ENCODE measurements at places on chromosomes 12 and 14.

- H3K36me3 ChIP-seq: no peaks in the 10 kb centered on the region
- no peak for DNase-seq
- H3K4me1 ChIP-seq: no peaks in the 10 kb centered on the region
- H3K27ac ChIP-seq: no peak overlapping the region
Measured at GRCh38 chr12:125225641-125226040, 160.4 kb downstream of the AACS start.

- peak within 1 kb of the TSS; percentile 38 for H3K4me3 ChIP-seq
- no peaks in the 10 kb centered on the region for H3K27me3 ChIP-seq
- peaks cover 2% of the 10 kb centered on the region for H3K4me1 ChIP-seq
- no peak within 1 kb of the TSS for H3K27ac ChIP-seq
Measured at GRCh38 chr12:85280165-85280983, at the start of gene ALX1. Gene ALX1, plus strand, starts transcription at chr12:85280220. Its CDS starts 42 bp downstream, at chr12:85280262.

GRCh38 chr12:14384783-14385638 lies 19.5 kb downstream of the ATF7IP start:
- no peak overlapping the region for H3K27ac ChIP-seq
- H3K27me3 ChIP-seq: no peaks in the 10 kb centered on the region
- no peaks in the 10 kb centered on the region for H3K36me3 ChIP-seq
- DNase-seq: peak; percentile 40
- peaks cover 6% of the 10 kb centered on the region for H3K4me1 ChIP-seq

DNA sequence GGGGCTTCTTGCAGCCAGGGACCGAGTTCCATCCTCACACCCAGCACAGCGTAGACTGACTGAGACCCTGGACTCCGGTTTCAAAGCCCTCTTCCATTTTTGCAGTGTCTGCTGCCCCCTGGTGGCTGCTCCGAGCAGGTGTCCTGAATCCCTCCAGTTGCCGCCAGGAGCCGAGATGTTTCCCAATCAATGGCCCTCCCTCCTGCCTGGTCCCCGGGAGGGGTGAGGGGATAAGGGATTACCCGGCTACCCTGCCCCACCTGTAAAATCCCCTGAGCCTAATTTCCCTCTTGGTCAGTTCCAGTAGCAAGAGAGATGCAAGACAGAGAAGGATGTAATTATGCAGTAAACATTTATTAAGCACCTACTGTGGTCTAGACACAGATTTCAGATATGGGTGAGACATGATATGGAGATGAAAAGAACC lies 55.0 kb downstream of the PHETA1 start:
- H3K4me3 ChIP-seq: no peak overlapping the region
- no peaks in the 10 kb centered on the region for H3K36me3 ChIP-seq
- no peaks in the 10 kb centered on the region for H3K27me3 ChIP-seq
- no peaks in the 10 kb centered on the region for H3K4me1 ChIP-seq

DNA sequence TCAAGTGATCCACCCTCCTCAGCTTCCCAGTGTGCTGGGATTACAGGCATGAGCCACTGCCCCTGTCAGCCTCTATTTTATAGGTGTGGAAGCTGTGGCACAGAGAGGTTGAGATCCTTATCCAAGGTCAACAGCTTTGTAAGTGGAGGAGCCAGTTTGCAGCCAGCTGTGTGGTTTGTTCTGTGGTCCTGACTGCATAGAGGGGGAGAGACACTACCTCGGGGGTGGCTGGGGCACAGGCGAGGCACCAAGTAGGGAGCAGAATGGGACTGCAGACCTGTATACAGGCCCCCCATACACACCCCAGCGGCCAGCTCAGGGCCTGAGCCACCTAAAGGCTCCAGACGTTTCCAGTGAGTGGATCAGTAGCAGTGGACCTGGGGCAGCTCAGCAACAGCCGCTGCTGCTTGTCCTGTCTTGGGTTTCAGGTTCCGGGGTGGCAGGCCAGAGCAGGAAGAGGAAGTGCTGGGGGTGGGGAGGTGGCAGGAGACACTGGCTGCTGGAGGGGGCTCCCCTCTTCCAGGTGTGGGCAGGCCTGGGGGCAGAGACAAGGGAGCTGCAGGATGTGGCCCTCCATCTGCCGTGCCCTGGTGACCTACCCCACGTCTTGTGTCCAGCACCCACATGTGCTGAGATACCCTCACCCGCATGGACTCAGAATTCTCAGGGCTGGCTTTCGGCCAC lies 11.0 kb downstream of the ORAI1 start:
- peaks cover 6% of the 10 kb centered on the region for H3K4me1 ChIP-seq
- H3K4me3 ChIP-seq: no peak overlapping the region
- H3K27me3 ChIP-seq: no peaks in the 10 kb centered on the region
- no peak overlapping the region for H3K27ac ChIP-seq

GRCh38 chr12:53967421-53967925 lies 5.5 kb upstream of the HOXC11 start:
- H3K4me1 ChIP-seq: no peaks in the 10 kb centered on the region
- DNase-seq: no peak
- no peaks in the 10 kb centered on the region for H3K36me3 ChIP-seq
- H3K4me3 ChIP-seq: no peak overlapping the region
- no peak overlapping the region for H3K27ac ChIP-seq

GRCh38 chr14:73661872-73662271 lies 17.1 kb downstream of the DNAL1 start:
- no peaks in the 10 kb centered on the region for H3K4me1 ChIP-seq
- no peak overlapping the region for H3K4me3 ChIP-seq
- H3K27me3 ChIP-seq: no peaks in the 10 kb centered on the region
- no peaks in the 10 kb centered on the region for H3K36me3 ChIP-seq
- DNase-seq: no peak

DNA sequence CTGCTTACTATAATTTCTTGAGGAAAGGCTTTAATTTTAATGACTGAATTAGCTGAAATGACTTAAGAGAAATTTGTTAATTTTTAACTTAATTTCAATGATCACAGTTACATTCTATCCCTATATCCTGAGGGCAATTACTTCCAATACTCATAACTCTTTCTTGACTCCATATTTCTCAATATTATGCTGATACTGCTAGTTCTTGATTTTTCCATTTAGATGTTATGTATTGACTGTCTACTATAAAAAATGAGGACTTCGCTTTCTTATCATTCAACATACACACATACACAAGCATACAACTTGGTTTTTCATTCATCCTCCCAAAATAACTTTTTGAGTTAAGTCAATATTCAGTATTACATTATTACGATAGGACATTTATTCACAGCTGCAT lies 176.2 kb downstream of the PHLDA1 start:
- no peak overlapping the region for H3K4me3 ChIP-seq
- H3K27me3 ChIP-seq: no peaks in the 10 kb centered on the region
- no peak overlapping the region for H3K27ac ChIP-seq
- peaks cover 2% of the 10 kb centered on the region for H3K4me1 ChIP-seq

- no peak overlapping the region for H3K27ac ChIP-seq
- no peak overlapping the region for H3K4me3 ChIP-seq
- no peaks in the 10 kb centered on the region for H3K27me3 ChIP-seq
- DNase-seq: no peak
- peaks cover 9% of the 10 kb centered on the region for H3K4me1 ChIP-seq
Measured at GRCh38 chr12:116143909-116144308, 133.6 kb downstream of the MED13L start.

DNA sequence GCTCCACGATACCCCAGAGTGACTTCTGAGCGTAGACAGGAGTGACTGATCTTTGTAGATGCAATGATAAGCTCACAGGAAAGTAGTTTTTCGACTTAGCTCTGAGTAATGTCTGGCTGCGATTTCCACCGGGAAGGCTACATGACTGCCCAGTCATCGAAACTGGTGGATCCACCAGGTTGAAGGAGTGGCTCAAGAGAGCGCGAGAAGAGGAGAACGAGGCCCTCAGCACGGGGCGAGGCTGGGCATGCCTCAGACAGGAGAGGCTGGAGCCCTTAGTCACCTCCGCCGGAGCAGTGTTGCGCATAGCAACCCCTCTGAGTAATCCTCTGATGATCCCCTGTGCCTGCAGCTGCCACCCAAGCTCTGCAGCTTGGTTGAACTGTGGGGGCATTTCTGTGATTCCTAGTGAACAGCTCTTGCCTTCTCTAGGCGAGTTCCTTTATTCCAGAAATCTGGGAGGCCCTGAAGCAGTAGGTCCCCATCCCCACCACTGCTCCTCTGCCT lies 25.6 kb downstream of the ELK3 start:
- H3K36me3 ChIP-seq: no peaks in the 10 kb centered on the region
- no peaks in the 10 kb centered on the region for H3K27me3 ChIP-seq
- no peak overlapping the region for H3K4me3 ChIP-seq
- no peak for DNase-seq
- no peaks in the 10 kb centered on the region for H3K4me1 ChIP-seq
- no peak overlapping the region for H3K27ac ChIP-seq

- no peaks in the 10 kb centered on the region for H3K27me3 ChIP-seq
- DNase-seq: peak; percentile 64
- peaks cover 5% of the 10 kb centered on the region for H3K4me1 ChIP-seq
- H3K27ac ChIP-seq: no peak overlapping the region
- peak overlapping the region; percentile 33 for H3K4me3 ChIP-seq
- no peaks in the 10 kb centered on the region for H3K36me3 ChIP-seq
Measured at GRCh38 chr14:20632831-20633691, 8.4 kb downstream of the OR6S1 start.

GRCh38 chr12:69929125-69929524 lies 104.1 kb downstream of the MYRFL start:
- no peaks in the 10 kb centered on the region for H3K4me1 ChIP-seq
- DNase-seq: no peak
- no peak overlapping the region for H3K4me3 ChIP-seq
- no peaks in the 10 kb centered on the region for H3K36me3 ChIP-seq

- no peak overlapping the region for H3K27ac ChIP-seq
- no peaks in the 10 kb centered on the region for H3K36me3 ChIP-seq
- no peaks in the 10 kb centered on the region for H3K4me1 ChIP-seq
- no peaks in the 10 kb centered on the region for H3K27me3 ChIP-seq
Measured at GRCh38 chr14:81105961-81106360, 114.8 kb downstream of the GTF2A1 start.

DNA sequence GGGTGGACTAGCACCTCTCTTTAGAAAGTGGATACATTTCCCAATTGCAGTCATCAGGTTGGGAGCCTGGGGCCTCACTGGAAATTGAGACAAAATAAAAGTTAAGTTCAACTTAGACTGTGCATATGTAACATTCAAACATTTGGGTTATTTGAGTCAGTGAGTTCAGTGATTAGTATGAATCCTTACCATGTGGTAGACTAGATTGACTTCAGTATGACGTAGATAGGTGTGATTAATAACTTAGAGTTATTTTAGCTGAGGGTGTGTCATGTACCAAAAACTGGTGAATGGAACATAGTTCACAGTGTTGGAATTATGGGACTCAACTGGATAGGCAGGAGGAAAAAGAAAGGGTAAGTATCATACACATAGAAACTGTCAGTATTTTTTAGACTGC lies 8.0 kb upstream of the SSTR1 start:
- H3K4me1 ChIP-seq: no peaks in the 10 kb centered on the region
- H3K4me3 ChIP-seq: no peak overlapping the region
- no peaks in the 10 kb centered on the region for H3K36me3 ChIP-seq
- no peaks in the 10 kb centered on the region for H3K27me3 ChIP-seq
- no peak overlapping the region for H3K27ac ChIP-seq
- no peak for DNase-seq

DNA sequence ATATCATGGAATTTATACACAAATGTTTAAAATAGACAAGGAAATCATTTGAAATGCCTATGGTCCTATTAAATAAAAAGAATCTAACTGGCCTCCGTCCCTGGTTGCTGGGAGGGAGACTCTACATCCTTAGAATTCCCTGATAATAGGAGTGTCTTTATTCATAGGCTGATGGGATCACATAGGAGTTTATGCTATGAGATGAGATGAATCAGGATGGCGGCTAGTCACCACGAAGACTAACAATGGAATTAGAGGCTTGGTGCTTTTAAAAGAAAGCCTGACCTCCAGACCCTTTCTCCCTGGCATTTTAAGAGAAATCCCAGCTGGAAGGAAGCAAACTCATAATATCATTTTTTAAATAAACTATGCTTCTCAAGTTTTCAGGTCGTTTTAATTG lies 69.7 kb downstream of the SEC23A start:
- H3K36me3 ChIP-seq: no peaks in the 10 kb centered on the region
- no peak overlapping the region for H3K4me3 ChIP-seq
- no peaks in the 10 kb centered on the region for H3K27me3 ChIP-seq
- no peak overlapping the region for H3K27ac ChIP-seq
- no peaks in the 10 kb centered on the region for H3K4me1 ChIP-seq
- no peak for DNase-seq

DNA sequence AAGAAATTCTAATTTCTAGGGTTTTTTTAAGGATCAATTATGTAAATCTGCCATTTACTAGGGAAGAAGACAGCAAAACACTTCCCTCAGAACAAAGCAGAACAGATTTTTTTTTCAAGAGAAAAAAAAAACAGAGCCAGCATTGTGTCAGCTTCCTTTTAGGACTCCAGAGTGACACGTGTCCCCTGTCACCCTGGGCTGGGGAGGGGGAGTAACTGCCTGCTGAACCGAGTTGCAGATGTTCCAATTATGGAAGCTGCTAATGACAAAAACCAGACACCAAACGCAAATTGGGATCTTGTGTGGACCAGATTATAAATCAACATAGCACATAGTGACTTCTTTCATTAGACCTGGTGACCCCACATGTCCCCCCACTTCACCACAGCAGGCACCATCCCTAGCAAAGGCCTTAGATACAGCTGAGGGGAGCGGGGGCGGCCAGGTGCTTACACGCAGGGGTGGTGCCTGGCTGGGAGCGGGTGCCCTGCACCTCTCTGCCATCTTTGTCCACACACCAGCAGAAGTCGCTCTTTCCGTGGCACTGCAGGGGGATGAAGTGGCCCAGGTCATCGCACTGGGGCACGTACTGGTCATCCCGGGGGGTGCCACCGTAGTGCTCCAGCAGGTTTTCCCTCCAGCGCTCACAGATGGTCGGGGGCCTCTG lies 25.4 kb downstream of the RTRAF start:
- no peaks in the 10 kb centered on the region for H3K27me3 ChIP-seq

DNA sequence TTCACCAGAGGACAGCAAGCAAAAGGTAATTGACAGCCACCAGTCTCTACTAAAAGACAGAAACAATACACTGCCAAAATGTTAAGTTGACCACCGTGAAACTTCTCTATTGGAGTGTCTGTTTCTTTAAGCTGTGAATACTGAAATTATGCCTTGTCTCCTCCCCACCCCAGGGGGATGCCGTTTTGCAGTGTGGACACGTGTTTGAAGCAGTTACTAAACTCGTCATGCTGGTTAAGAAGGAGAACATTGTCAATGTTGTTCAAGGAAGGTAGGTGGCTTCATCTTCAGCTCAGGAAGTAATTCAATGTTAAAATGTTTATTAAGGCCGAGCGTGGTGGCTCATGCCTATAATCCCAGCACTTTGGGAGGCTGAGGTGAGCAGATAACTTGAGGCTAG lies 32.8 kb downstream of the KCTD10 start:
- H3K36me3 ChIP-seq: no peaks in the 10 kb centered on the region
- no peaks in the 10 kb centered on the region for H3K27me3 ChIP-seq
- H3K27ac ChIP-seq: no peak overlapping the region
- H3K4me1 ChIP-seq: no peaks in the 10 kb centered on the region
- DNase-seq: no peak

- H3K27me3 ChIP-seq: no peaks in the 10 kb centered on the region
- peak; percentile 94 for DNase-seq
- peaks cover 4% of the 10 kb centered on the region for H3K4me1 ChIP-seq
Measured at GRCh38 chr12:32106517-32107358, at the start of gene BICD1. Gene BICD1, plus strand, starts transcription at chr12:32106847. Its CDS starts 485 bp downstream, at chr12:32107332.

GRCh38 chr12:51841727-51842126 lies 6.8 kb downstream of the FIGNL2 start:
- no peak overlapping the region for H3K4me3 ChIP-seq
- no peak overlapping the region for H3K27ac ChIP-seq

- no peaks in the 10 kb centered on the region for H3K36me3 ChIP-seq
- H3K4me1 ChIP-seq: no peaks in the 10 kb centered on the region
- no peak for DNase-seq
- no peak overlapping the region for H3K27ac ChIP-seq
Measured at GRCh38 chr12:78060186-78060585, 229.5 kb downstream of the NAV3 start.

Data from ovary (tissue), 10 donors.